ENCODE measurements at places on chromosomes 7 and 10.

DNA sequence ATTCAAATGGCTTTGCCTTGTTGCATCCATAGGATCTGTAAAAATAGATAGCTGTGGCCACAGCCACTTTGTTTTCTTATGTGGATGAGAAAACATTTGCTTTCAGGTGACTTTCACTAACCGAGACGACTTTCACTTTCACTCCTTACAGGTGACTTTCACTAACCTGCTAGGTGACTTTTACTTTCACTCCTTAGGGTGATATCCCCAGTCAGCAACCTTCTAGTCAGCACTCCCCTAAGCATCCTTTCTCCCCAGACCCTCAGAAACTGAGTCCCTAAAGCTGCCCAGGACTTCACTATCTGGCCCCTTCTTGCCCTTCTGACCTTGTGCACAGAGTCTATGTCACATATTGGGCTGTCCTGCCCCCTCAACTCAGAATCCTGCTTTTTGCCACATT is 177.5 kb downstream of the RELN start:
- no peak for DNase-seq

- no peak for DNase-seq
These were observed 599.6 kb upstream of the GHITM start for GRCh38 chr10:83539528-83540308.

GRCh38 chr7:32587411-32587948 is 92.2 kb downstream of the AVL9 start:
- DNase-seq, result no peak

DNA sequence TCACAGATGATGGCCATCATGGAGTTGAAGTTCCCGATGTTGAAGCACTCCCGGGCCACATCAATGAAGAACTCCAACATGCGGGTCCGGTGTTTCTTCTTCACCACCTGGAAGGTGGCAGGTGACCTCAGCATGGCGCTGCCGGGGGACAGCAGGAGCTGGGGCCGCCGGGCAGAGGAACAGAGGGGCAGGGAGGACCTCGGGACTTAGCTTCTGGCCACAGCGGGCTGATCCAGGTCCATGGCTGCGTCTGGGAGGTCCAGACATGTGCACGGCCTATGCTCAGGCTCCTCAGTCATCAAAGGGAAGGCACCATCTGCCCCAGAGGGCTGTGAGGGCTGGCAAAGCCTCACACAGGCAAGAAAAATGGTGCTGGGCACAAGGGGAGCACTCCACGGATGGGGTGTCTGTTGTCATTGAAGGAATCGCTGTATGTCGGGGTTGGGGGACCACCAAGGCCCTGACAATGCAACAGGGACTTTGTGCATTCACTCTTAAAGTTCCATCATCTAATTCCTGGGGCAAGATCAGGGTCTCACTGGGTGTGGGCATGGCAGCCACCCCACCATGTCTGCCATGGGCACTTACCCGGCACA is 60.9 kb downstream of the CSGALNACT2 start:
- DNase-seq, result no peak

DNA sequence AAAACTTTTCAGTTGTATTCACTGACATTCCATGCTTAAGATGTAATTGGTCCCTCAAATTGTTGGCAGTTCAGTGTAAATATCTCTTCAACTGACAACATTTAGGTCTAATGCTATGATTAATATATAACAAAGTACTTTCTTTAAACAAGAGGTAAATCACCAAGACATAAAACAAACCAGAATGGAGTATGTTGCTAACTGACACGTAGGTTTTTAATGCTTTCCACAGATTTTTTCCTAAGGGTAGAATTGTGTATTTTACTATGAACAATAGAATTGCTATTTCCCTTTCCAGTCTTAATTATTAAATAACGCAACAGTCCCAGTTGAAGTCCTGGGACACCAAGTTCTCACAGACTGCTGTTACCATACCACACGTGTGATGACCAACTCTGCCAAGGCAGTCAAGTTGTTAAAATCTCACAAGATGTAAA is 4.1 kb downstream of the JCAD start:
- DNase-seq, result no peak

DNA sequence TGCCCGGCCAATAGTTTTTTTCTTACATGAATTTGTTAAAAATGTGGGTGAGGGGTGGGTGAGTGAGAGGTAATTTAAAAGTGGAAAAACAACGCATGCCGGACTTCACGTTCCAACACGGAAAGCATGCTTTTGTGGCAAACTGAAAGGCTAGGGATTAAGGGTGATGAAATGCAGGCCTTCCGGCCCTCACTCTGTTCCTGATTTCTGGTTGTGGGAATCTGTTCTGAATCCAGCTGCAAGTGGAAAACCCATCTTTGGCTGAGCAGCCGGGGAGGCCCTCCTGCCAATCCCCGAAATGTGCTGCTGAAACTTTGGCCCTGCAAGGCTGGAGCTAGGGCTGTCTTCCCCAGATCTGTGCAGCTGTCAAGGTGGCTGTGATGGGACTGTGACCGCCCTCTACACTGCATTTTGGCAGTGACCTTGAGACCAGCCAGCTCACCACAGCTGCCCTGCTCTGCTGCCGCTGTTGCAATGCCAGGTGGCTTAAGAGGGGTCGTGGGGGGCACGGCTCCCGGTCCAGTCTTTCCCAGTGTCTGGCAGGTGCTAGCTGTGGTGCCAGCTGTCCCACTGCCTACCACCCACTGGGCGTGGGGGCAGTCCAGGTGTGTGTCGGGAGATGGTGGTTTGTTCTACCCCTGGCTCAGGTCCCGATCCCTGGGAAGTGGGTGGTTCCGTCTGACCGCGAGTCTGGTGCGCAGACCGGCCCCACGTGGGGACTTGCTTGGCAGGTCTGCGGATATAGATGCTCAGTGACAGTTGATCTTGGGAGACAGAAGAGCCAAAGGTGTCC is 39.0 kb downstream of the TET1 start:
- DNase-seq, result no peak

DNA sequence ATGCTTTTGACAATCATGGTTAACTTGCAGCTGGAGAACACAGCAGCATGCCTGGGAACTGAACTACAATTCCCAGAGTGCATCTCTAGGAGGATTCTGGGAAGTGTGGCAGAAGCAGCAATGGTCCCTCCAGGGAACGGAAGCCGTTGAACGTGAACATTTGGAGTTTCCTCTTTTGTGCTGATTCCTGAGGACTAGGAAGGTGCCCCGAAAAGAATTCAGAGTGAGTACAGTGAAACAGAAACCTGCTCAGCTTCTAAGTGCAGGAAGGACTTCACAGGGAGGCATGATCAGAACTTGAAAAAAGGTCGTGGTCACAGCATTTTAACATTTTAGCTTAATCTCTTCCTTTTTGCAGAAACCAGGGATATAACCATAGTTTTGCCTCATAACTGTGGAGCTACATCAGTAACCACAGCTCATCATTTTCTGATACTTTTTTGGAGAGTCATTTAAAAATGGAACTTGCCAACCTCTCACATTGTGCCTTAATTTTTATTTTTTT is at the start of gene NUDT13:
Gene NUDT13 (plus strand): TSS at position 111 of the 505 bp plus-strand sequence. CDS start 3,911 bp downstream, outside the sequence.
- peak; percentile 9 for DNase-seq

DNA sequence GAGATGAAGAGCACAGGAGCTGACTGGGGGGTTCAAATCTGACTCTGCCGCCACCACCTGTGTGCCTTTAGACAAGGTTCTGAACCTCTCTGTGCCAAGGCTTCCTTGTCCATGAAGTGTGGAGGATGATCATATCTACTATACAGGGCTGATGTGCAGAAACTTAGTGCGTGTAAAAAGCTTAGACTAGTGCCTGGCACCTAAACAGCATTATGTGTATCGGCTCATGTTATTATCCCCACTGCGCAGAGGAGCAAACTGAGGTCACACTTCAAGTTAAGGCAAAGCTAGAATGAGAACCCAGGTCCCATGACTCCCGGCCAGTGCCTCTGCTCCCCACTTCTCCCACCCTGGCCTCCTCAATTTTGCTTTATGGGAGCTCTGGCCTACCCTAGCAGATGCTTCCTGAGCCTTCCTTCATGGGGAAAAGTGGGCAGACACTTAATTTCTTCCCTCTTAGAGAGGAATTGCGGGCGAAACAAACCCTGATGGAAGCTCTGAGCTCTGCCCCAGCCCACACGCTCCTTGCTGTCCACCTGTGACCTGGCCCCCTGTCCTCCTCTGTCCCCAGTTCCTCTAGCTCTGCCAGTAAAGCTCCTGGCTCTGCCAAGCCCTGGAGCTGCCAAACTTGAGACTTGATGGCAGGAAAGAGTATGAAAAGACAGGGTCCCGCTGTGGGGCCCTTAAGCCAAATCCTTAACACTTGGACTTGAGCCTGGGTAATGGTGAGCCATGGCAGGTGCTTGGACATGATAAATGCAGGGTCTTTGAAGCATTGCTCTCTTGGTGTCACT is 71.0 kb downstream of the CDH23 start:
- no peak for DNase-seq

- DNase-seq, result no peak
These were observed 107.5 kb upstream of the NPS start for GRCh38 chr10:127441350-127442219.

GRCh38 chr7:153381275-153382040 is 621.9 kb downstream of the ACTR3B start:
- DNase-seq, result no peak

DNA sequence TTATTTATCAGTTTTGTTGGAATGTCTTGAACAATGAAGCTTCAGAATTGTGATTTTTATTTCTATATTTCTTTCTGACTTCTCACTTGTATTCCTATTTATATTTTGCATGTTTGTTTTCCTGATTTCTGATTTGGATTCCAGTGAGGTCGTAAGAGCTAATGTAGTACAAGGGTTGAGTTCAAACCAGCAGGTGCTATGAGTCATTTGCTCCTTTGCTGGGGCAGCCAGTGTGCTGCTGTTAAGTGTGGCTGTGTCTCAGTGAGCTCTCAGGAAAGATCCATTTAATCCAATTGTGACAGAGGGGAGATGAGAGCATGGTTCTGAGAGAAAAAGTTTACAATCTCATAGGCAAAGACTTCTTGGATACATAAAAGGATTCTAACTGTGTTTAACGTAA is 48.6 kb downstream of the MCU start:
- no peak for DNase-seq

GRCh38 chr10:80203835-80204676 is 1.3 kb downstream of the ANXA11 start:
- no peak for DNase-seq

DNA sequence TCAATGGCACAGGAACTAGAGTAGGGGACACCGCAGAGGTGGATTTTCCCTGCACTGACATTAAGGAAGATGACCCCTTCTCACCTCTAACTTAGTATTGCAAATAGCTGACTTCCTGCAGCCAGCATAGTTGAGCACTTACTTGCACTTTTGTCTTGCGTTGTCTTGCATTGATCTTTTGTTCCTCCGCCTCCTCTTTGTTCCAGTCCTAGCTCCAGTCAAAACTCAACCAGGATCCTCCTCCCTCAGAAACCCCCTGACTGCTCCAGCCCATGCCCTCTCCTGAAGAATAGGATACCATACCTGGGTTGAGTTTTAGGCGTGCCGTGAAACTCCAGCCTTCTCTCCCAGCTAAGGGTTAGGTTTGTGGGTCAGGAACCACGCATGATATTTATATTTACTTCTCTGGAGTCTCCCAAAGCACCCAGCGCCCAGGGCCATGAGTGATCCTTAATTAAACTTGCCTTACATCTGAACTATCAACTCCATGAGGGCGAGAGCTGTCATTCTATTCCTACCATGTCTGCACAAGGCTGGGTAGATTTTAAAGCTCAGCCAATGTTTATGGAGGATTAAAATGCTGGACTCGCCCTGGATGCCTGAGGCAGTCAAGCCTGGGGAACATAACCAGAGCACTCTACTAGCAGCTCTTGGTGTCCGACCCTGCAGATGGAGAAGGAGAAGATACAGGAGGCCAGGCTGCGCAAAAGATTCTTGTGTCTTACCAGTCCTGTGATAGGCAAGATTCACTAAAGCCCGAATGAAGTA is 14.1 kb downstream of the ZNF467 start:
- DNase-seq, result no peak

- DNase-seq, result no peak
These were observed 19.3 kb upstream of the TRIM8 start for GRCh38 chr10:102624751-102625645.

GRCh38 chr7:105202616-105203015 is 186.1 kb downstream of the SRPK2 start:
- no peak for DNase-seq

DNA sequence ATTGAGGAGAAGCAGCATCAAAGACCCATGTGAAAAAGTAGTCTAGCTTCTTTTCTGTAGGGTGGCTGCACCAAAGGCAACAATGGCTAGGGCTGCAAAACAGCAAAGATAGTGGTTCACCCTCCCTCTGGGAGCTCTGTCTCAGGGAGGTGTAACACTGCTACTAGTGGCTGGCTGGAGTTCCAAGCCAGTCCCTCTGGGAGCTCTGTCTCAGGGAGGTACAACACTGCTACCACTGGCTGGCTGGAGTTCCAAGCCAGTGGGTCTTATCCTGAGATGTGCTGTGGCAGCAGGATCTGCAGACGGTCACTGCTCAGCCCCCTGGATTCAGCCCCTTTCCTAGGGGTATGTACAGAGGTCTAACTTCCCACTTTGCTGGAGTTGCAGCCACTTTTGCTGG is 37.9 kb upstream of the TMEM140 start:
- DNase-seq, result no peak

- no peak for DNase-seq
These were observed 67.5 kb downstream of the PARP12 start for GRCh38 chr7:139995017-139995915.

DNA sequence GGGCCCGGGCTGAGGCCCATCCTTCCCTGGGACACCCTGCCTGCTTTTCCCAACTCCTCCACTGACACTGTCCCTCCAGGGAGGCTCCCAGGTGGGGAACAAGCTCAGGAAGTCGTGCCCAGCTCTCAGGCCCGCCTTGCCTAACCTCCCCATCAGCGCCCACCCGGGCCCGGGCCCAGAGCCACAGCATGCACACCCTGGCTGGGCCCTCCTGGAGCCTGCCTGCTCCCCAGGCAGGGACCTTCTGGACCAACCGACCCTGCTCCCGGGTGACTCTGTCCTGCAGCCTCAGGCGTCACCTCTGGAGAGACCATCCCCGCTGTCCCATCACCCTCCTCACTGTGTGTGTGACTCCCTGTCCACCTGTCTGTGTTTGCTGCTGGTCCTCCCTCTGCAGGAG is 1.8 kb upstream of the TMEM184A start:
- no peak for DNase-seq

GRCh38 chr7:150471886-150472285 is 21.5 kb downstream of the GIMAP8 start:
- no peak for DNase-seq

DNA sequence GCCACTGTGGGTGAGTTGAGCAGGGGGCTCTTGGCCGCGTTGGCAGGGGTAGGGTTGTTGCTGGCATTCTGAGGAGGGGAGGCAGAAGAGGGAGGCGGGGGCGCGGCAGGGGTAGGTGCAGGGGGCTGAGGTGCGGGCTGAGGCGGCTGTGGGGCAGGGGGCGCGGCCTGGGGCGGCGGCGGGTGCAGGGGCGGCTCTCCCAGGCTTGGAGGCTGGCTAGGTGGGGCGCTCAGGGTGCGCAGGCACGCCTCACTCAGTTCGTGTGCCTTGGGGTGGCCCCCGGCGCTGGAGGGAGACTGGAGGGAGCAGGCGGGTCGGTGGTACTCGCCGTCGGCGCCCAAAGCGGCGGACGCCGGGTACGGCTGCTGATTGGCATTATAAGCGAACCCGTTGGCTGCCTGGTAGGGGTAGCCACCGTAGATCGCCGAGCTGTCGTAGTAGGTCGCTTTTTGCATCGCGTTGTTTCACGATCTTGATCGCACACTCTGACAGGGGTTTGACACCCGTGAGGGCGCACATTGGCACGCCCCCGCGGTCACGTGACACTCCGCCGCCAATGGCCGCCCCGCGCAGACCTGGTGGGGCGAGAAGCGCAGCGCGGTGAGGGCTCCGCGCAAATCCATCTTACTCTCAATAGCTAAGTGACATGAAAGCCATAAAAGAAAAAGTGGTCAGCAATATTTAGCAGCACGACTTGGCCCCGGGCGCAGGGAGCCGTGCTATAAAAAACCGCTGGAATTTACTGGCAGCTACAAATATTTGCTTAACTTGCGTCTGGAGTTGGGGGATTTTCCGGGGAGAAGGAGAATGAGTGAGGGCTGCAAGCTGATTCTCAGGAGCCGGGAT is 7.9 kb upstream of the HOXA2 start:
- DNase-seq, result no peak

Measured in activated CD4-positive, CD25-positive, alpha-beta regulatory T cell (primary cell).